ENCODE measurements at places on chromosomes 11 and 22.

GRCh38 chr11:629237-629583 is 2.2 kb upstream of the SCT start:
- no peak for DNase-seq

GRCh38 chr11:112113539-112114457 is 27.1 kb downstream of the SDHD start:
- peak; percentile 55 for DNase-seq

DNA sequence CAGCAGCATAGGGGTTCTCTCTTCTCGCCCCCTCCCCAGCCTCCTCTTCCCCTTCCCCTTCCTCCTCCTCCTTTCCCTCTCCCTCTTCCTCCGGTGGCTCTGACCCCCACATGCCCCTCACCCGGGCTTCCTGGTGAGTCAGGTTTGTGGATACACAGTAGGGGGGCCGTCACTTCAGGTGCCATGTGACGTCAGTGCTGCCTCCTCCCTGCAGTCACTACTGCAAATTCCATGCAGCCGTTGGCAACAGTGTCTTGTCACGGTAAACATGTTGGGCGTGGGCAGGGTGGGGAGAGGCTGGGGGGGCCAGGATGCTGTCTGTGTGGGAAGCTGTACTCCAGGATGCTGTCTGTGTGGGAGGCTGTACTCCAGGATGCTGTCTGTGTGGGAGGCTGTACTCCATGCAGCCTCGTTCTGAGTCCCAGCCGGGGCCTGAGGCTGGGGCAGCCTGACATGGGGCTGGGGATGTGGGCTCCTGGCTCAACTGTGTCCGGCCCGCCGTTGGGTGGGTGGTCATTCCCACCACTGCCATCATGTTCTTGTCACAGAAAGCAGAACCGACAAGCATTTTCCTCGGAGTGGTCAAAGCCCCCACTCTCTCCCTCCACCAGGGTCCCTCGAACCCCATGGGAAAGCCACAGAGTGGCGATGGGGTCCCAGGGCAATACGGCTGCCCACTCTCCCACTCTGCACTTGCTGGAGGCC is 2.4 kb upstream of the MUC2 start:
- DNase-seq = peak; percentile 60

DNA sequence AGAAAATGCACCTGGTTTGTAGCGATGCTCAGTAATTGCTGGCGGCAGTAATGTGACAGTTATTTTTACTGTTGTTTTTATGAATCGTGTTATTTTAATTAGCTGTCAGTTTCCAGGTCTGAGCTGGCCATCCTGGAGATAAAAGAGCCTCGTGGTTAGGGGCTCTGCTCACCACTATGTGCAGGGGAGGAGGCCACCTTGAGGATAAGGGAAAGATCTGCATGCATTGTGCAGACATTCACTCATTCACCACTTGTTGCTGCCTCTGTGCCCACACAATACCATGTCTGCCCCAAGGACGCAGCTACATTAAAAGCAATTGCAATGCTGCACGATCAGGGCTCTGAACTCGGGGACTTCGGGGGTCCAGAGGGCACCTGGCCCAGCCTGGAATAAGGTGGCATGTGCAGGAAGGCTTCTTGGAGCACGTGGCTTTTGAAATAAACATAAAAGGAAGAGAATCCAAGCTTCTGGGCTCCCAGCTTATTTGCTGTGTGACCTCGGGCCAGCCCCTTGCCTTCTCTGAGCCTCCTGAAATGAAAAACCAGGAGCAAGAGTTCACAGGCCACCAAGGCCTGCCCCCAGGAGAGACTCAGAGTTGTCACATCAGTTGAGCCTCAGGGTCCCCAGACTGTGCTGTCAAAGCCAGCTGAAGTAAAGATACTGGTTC is 44.7 kb upstream of the SHISAL1 start:
- DNase-seq = no peak

GRCh38 chr11:46121724-46122477 is 647 bp upstream of the PHF21A start:
- DNase-seq = peak; percentile 91

- no peak for DNase-seq
Measured at GRCh38 chr11:10164621-10165020, 129.4 kb downstream of the SBF2 start.

- DNase-seq = peak; percentile 74
Measured at GRCh38 chr11:70467201-70468085, 69.1 kb downstream of the CTTN start.

DNA sequence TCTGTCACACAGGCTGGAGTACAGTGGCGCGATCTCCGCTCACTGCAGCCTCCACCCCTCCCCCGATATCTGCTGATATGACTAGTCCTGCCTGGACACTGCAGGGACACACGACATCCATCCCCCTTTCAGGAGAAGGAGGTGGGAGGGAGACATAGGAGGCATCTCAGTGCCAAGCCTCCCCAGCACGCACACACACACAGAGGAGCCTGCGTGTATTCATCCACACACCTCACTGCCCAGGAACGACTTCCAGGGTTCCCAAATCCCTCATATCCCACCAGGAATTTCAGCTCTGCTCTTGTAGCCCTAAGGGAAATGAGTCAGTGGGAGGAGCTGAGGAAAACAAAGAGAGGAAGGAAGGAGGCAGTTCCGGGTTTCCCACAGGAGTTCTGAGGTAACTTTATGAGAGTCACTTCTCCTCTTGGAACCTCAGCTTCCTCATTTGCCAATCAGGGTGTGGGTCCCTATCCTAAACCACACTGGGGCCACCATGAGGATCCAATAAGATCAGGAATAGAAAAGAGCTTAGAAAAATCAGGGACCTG is 37.2 kb upstream of the ACER3 start:
- no peak for DNase-seq

DNA sequence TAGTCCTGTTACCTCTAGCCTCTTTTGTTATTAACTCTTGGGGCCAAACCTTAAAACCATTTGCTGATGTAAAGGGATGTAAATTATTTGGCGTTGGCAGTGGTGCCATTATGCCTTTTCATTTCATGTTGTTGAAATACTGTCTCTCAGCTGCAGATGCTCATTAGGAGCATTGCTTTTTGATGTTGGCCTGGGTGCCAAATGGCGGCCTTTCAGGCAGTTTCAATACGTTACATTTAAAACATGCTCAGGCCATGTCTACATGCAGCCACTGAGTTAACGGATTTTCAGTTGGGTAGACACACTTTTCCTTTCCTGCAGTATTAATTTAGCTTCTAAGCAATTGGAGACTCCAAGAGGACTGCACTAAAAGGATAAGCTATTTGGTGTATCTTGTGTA is 5.3 kb downstream of the NCAM1 start:
- DNase-seq = no peak

- DNase-seq = no peak
Measured at GRCh38 chr11:45830596-45830995, 16.7 kb upstream of the CRY2 start.

GRCh38 chr22:33524511-33525260 is 395.6 kb downstream of the LARGE1 start:
- DNase-seq = no peak

- no peak for DNase-seq
Measured at GRCh38 chr22:45263463-45264269, 21.1 kb upstream of the UPK3A start.

GRCh38 chr11:120964857-120965256 is 59.0 kb upstream of the TBCEL start:
- DNase-seq = no peak

DNA sequence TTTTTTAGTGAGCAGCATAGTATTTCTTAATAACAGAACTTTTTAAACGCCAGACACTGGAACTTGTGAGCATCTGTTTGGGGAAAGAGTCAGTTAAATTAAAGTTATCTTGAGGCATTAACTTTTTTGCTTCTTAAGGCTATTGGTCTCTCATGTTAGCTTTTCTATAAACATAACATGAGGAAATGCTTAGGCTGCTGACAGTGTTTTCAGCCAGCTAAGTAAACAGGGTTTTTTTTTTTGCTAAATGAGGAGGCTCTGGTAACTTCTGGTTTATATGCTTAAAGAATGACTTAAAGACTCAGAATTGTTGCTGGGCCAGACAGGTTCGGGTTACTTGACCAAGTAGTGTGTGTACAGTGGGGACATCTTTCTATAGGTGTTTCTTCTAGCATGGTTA is 95.8 kb upstream of the ALKBH3 start:
- DNase-seq = no peak

- DNase-seq = peak; percentile 77
Measured at GRCh38 chr22:33515795-33516194, 404.5 kb downstream of the LARGE1 start.

GRCh38 chr11:61046833-61047232 is 55.5 kb upstream of the CD5 start:
- DNase-seq = no peak

DNA sequence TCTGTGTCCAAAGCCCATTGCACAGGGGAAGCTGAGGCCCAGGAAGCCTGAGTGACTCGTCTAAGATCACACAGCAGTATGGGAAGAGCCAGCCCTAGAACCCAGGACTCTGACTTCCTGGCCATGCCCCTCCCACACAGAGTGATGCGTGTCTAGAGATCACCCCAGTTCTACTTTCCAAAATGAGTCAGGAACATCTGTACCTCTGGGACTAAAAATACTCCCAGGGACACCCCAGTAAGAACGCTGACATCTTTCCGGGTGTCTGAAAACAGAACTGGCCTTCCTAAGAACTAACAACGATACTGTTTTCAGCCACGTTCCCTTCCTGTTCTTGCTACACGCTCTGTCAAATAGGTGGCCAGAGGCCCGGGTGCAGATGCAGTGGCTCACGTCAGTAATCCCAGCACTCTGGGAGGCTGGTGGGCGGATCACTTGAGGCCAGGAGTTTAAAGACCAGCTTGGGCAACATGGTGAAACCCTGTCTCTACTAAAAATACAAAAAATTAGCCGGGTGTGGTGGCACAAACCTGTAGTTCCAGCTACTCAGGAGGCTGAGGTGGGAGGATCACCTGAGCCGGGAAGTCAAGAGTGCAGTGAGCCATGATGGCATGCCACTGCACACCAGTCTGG is 21.7 kb upstream of the PDGFB start:
- DNase-seq = no peak
